ENCODE measurements at places on chromosomes 6 and 20. TPM values are rescaled to one million over a fixed set of nuclear protein-coding genes. Genes with fewer than 3 reads are reported as not detected.

The OXT gene
- not detected for total RNA-seq

The ZNF184 gene
- 11.3 TPM for total RNA-seq

The ME1 gene
- 45.8 TPM for total RNA-seq

The MYLK4 gene
- 0.26 TPM for total RNA-seq

The C6orf15 gene
- not detected for total RNA-seq

The GRM1 gene
- not detected for total RNA-seq

The AGER gene
- total RNA-seq: not detected

The KATNA1 gene
- 32.6 TPM for total RNA-seq

The HUS1B gene
- total RNA-seq: not detected

The OTOR gene
- not detected for total RNA-seq

The PDE10A gene
- total RNA-seq: 2.4 TPM

The AHCY gene
- total RNA-seq: 77.8 TPM
